A673 (cell line): ENCODE measurements at places on chromosomes 3 and 15. TPM values are rescaled to one million over a fixed set of nuclear protein-coding genes. Genes with fewer than 3 reads are reported as not detected.

- no peaks in the 10 kb centered on the region for H3K27me3 ChIP-seq
- peak overlapping the region; percentile 78 for H3K27ac ChIP-seq
- H3K4me3 ChIP-seq, result no peak overlapping the region
These were observed 84.8 kb upstream of the LINGO1 start for GRCh38 chr15:77717333-77717990.

DNA sequence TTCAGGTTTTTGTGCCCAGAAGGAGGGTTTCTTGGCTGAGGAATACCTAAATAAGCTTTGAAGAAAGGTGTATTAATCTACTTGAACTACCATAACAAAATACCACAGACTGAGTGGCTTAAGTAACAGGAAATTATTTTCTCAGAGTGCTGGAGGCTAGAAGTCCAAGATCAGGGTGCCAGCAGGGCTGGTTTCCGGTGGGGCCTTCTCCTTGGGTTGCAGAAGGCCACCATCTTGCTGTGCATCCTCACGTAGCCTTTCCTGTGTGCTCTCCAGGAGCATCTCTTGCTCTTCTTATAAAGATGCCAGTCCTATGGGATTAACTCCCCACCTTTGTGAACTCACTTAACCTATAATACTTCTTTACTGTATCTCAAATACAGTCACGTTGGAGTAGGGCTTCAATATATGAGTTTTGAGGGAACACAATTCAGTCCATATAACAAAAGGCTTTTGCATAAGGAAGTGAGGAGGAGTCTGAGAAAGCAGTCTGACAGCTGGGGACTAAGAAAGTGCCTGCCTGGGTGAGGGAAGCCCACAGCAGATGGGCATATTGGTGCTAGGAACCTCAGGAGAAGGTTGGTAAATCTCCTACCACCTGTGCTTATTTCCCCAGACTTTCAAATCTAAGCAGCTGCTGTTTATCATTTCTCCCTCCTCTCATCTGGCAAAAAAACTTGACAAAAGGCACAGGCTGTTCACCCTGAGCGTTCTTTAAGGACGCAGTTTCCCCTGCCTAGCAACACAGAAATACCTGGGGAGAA, 89.6 kb upstream of the CBLB start:
- no peak for DNase-seq
- no peak overlapping the region for H3K4me3 ChIP-seq
- H3K27ac ChIP-seq, result no peak overlapping the region

DNA sequence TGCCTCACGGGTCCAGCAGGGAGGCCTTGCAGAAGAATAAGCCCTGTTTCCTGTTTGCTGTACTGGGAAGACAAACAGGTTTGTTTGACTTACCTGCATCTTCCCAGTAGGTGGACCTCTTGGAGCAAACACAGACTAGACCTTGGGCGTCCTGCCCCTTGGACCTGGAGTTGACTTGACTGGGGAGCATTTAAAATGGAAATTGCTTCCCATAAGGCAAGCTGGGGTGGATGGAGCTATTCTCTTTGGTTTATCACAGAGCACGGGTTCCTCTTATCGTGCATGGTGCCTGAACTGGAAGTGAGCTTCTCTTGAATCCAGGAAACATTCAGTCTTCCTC, 151.4 kb downstream of the RPLP1 start:
- no peaks in the 10 kb centered on the region for H3K4me1 ChIP-seq
- no peak overlapping the region for H3K4me3 ChIP-seq
- no peaks in the 10 kb centered on the region for H3K36me3 ChIP-seq
- DNase-seq, result no peak

DNA sequence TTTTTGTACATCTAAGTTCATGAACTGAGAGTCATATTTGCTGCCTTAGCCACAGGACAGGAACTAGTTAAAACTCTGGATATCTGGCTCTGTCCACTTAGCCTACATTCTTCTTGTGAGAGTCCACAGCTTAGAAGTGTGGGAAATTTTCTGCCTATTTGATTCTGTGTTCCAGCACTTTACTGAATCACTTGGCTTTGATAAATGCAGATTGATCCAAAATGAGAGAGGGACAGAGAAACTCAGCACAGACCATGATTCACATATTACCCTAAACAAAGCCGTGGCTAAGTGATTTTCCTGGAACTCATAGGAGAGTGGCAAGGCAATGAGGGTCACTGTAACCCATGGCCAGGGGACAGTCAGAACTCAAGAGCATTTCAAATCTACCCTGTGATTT, 87.5 kb upstream of the CADPS start:
- no peak for DNase-seq
- H3K4me3 ChIP-seq, result no peak overlapping the region
- H3K4me1 ChIP-seq, result no peaks in the 10 kb centered on the region
- no peaks in the 10 kb centered on the region for H3K36me3 ChIP-seq

The GUCA1C gene
- total RNA-seq, result not detected in 2 replicates

The MESP1 gene
- total RNA-seq, result 5.2 and 6.5 TPM in 2 replicates

The SYNM gene
- 2.6 and 2.7 TPM in 2 replicates for total RNA-seq
